ENCODE measurements at places on chromosomes 4 and X.

- no peak for DNase-seq
Measured at GRCh38 chrX:39577206-39577984, 520.4 kb downstream of the BCOR start.

DNA sequence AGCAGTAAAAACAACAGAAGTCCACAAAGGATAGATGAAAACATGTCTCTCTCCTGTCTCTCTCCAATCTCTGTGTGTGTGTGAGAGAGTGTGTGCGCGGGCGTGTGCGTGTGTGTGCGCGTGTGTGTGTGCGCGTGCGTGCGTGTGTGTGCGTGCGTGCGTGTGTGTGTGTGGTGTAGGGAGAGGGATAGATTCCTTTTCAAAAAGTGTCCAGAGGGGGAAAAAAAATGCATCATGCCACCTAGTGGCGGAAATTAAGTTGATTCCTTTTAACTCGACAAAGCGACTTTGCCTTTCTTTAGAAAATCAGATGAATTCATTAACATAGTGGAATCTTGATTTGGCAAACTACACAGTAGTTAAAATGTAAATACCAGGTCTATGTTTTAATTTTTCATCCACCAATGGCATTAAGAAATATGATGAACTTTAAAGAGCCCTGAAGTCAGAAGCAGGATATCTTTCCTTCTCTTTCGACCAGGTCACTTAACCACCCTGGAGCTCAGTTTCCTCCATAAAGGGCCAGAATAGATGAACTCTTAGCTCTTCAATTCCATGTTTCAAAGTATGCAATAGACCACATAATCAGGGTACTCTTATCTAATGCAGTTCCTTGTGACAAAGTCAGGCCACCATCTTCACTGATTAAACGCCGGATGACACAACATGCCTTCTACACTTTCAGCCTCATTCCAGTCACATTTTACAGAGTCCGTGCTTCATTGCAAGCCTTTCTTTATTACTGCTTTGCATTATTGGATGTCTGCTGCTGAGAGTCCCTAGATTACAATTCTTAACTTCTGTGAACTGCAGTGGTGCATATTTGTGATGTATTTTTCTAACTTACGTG, 162.8 kb downstream of the FBXO8 start:
- no peak for DNase-seq

- DNase-seq: no peak
Measured at GRCh38 chrX:19388741-19389140, 45.0 kb downstream of the PDHA1 start.

DNA sequence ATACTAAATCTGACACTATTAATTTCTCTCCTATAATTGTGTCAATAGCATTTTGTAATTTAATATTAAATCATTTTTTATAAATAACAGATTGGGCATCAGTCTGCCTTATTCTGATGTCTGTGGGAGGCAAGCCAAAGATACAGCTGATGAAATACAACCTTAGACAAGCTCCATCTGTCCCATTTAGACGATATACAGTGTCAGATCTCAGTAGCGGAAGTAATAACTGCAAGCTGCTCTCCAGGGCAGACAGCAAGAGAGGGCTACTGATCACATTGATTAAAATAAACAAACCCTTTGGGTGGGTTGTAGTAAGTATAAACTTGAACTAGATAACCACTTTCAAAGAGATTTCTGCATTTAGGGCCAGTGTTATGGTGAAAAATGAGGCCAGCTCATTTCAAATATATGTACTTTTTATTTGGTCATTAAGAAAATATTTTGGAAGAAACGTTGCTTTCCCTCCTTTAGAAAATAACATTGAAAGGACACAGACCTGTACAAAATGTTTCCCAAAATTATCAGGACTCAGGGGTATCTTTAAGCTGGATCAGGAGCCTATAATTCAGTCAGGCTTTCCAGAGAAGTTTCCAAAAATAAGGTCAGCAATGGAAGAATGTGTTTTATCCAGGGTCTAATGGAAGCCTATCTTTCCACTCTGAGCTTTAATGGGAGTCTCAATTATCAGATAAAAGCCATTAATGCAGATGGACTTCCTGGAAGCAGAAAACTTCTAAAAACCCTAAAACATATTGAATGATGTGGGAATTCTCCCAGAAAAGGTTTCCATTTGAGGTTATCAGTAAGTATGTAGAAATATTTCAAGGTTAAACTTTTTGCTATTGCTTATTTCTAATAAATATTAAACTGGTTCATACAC, 1028.8 kb upstream of the IGFBP7 start:
- no peak for DNase-seq

GRCh38 chr4:40622913-40623312, 6.8 kb downstream of the RBM47 start:
- no peak for DNase-seq

DNA sequence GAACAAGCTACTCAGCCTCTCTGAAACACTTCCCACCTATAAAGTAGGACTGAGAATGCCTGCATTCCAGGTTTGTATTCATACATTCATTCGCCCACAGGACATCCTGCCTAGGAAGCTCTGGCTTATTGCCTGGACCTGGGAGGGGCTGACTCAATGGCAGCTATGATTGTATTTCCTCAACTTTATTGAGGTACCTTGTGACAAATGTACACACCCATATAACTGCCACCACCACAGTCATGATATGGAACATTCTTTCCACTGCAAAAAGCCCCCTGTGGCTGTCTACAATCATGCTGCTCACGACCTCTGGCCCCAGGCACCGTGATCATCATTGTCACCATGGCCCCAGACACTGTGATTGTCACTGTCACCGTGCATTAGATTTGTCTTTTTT, 68.3 kb downstream of the ABLIM2 start:
- no peak for DNase-seq

GRCh38 chr4:82614838-82615449, 53.2 kb upstream of the TMEM150C start:
- no peak for DNase-seq

GRCh38 chr4:76780781-76781697, 116.9 kb downstream of the SOWAHB start:
- no peak for DNase-seq

GRCh38 chr4:24876431-24876830, 36.4 kb downstream of the CCDC149 start:
- no peak for DNase-seq

DNA sequence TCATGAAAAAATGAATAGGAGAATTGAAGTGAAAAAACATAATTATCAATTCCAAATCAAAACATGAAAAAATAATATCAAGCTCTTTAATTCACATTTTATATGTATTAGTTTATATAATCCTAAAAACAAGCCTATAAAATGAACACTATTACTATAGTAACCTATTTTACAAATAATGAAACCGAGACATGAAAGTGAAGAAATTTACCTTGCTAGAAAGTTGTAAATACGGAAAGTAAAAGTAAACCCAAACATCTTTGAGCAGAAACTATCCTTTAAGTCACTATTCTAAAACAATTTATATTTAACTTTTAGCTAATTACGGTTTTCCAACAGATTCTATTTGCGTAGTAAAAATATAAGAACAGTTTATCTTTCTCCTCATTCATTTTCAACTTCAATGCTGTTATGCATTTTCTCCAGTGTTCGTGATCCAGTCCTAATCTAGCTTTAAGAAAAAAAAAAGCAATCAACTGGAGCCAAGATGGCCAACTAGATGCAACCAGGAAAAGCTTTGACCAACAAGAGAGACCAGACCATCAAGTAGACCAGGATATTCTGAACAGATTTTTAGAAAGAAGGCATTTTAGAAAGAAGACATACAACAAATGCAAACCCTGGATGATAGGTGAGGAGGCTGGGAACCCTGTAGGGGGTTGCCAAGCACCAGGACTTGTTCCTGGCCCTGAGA, 67.0 kb downstream of the DDX53 start:
- DNase-seq: no peak

GRCh38 chr4:5478169-5478568, 230.2 kb downstream of the EVC2 start:
- DNase-seq: no peak

- no peak for DNase-seq
Measured at GRCh38 chrX:132491191-132491590, 2.4 kb upstream of the MBNL3 start.

DNA sequence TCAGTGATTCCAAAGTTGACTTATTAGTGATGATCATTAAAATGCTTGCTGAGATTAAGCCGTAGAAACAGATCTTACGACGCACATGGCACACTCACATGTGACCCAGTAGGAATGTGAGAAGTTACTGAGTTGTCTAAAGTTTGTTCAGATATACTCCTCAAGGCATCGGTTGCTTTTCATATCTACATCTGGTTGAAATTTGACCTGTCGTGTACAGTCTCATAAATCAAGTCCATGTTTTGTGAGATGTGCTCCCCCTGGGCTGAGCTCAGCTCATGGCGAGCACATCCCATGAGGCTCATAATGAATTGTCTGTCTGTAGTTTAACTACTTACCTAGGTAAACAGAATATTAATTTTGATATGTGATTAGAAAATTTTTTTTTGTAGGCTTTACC, 67.0 kb downstream of the TNIP2 start:
- no peak for DNase-seq

DNA sequence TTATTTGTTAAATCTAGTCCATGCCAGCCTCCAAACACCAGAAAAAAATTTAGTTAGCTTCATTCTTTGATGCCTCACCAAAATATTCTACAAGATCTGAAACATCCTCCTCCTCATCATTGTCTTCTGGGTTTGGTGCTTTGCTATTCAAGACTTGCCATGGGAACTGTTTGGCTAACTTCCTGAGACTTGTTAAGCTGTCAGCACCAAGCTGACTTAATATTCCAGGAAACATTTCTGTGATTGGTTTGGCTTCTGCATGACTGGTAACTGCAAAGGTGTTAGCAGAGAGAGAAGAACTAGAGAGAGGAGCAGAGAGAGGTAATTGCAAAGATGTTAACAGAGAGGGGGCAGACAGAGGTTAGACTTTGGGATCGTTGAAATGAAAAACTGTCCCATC, 101.3 kb downstream of the PALLD start:
- DNase-seq: no peak

GRCh38 chrX:6225288-6225910, 3.3 kb downstream of the NLGN4X start:
- DNase-seq: no peak

GRCh38 chr4:56739066-56739777, 58.1 kb upstream of the HOPX start:
- no peak for DNase-seq

- DNase-seq: no peak
Measured at GRCh38 chr4:117770269-117771102, 263.8 kb upstream of the NDST3 start.

GRCh38 chr4:11497972-11498371, 69.3 kb upstream of the HS3ST1 start:
- DNase-seq: no peak

DNA sequence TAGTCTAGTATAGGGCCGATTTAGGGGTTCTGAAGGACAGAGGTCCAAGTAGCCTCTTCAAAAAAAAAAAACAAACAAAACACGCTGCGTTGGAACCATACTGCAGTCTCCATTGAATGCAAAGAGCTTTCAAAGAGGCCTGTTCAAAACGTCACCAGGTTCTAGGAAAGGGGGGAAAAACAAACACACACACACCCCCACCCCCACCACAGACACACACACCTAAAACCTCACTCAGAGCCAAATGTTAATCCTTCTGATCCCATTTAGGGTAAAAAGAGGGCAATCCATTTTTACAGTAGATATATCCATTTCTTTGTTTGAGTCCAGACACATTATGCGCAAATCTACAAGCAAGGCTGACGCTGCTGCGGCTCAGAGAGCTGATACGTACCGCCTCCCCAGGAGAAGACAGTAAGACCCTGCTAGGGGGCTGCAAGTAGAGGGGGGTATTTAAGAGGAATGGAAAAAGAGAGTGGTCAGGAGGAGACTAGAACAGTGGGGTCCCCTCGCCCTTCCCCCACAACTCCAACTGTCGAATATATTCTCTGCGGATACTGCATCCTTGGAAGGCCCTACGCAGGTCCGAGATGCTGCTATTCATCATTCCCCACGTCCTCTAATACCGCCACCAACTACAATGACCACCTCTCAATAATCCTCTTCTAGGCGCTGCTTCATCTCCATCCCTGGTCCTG, 1.3 kb downstream of the NKRF start:
- DNase-seq: no peak

GRCh38 chr4:133439830-133440229, 290.7 kb downstream of the PCDH10 start:
- DNase-seq: no peak

GRCh38 chr4:122909683-122910082, 12.7 kb downstream of the NUDT6 start:
- no peak for DNase-seq

DNA sequence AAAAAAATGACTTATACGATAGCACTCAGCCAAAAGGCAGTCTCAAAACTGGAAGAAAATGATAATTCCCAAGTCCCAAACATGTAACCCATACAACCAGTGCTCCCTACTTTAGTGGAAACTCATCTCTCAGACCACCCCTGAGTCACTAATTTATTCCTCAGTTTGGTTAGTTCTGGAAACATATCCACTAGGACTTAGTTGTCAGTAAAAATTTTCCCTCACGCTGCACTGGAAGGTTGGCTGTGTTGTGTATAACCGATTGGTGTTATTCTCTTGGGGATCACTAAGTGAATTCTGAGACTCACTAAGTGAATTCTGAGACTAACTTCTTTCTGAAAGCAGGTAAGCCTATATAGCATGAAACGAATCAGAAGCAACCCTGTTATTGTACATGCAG, 48.5 kb upstream of the GAB1 start:
- DNase-seq: no peak

DNA sequence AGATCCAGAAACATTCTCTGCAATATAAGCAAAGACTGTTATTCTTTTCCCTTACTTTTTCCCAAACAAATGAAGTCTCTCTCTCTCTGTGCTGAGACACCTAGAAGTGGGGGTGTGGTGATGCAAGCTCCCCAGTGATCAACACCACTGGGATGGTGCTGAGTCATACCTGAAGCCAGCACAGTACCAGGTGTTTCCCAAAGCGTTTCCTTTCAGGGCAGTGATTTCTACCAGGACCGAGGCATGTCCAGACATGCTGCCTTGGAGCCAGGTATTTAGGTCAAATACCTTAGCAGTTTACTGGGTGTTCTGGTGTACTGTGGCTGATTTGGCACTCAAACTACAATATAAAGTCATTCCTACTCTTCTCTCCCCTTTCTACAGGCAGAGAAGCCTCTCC, 726.5 kb downstream of the FAM133A start:
- DNase-seq: no peak

DNA sequence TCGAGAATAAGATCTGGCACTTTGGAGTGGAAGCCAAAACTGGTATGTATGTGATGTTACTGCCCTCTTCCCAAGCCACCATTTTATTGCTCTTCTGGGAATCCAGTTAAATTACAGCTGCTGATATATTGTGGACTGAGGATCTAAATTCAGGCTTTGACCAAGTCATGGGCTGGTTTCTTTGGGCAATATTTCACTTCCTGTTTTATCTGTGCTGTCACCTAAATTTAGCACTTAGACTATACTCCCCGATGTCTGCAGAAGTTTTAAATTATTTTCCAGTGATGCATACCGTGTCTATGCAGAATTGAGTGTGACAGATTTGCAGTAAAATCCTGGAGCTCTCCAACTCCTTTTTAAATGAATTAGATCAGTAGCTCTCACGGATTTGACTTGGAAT, 100.0 kb downstream of the TEX13A start:
- DNase-seq: no peak

- peak; percentile 24 for DNase-seq
Measured at GRCh38 chrX:1392376-1393068, 609 bp upstream of the SLC25A6 start.
